ENCODE measurements at places on chromosomes 1 and 21.

DNA sequence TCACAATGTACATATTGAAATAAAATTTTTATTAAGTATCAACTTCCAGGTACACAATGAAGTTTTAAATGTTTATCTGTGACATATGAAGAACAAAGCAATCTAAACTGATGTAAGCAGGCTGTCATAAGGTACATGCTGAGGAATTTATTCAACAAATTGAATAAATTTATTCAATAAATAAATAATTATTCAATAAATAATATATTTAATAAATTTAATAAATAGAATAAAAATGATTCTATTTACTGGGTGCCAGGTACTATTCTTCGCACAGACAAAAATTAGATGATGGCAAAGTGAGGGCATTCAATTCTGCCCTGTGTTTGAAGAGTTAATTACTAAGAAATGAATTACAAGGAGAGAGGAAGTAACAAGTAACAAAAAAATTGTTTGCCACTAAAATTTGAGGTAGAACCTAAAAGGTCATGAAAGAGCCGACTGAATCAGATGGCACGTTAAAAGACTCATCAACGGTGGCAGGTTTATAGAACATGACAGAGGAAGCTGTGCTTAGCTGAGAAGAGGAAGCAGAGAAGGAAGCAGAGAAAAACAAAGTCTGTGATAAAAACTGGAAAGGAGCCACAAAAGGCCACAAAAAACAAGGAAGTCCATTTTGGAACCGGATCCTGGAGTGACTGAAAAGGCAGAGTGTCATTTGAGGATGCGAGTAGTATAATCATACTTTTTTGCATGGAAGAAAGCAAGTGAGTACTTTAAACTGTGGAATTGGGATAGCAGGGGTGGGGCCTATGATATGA lies 2.2 kb upstream of the USP24 start:
- peak; percentile 57 for DNase-seq

DNA sequence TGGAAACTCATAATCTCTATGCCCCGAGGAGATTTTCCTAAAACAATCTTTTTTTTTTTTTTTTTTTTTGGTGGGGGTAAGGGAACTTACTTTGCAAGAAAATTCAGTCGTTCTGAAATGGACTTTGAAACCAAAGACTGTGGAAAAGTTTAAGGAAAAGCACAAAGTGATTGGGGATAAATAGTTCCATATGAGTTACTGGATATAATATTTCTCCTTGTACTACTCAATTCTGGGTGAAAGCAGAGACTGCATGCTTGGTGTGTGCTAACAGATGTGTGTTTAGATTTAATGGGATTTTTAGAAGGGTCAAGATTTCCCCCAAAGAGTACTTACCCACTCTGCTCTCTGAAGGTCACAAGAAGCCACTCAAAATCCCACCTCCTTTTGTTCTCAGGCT lies 204.9 kb upstream of the USP24 start:
- no peak for DNase-seq

- peak; percentile 84 for DNase-seq
Measured at GRCh38 chr1:27872059-27872801, at the start of gene THEMIS2. THEMIS2 (plus strand) TSS chr1:27872544; CDS start chr1:27872572, 28 bp downstream.

- no peak for DNase-seq
Measured at GRCh38 chr1:60292140-60292539, 218.6 kb upstream of the C1orf87 start.

DNA sequence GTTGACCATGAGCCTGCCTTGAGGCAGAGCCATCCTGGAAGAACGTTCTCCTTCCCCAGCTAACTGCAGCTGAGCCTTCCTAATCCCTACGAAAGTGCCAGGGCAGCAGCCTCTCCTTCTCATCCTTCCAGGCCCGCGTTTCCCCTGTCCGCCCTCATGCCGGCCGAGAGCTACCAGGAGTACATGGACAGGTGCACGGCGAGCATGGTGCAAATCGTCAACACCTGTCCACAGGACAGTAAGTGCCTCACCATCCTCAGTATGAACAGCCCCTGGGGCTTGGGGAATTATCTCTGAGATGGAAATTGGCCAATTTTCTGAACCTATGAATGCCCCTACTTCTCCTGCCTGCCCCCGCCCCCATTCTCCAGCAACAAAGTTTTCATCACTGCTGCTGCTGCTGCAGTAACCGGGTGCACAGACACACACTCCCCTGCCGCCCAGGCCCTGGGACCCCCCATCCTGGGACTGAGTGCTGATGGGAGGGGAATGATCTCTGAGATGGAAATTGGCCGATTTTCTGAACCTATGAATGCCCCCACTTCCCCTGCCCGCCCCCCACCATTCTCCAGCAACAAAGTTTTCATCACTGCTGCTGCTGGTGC lies 39.6 kb downstream of the UBASH3A start:
- DNase-seq, result no peak
